ENCODE measurements at places on chromosomes 12 and 14.

DNA sequence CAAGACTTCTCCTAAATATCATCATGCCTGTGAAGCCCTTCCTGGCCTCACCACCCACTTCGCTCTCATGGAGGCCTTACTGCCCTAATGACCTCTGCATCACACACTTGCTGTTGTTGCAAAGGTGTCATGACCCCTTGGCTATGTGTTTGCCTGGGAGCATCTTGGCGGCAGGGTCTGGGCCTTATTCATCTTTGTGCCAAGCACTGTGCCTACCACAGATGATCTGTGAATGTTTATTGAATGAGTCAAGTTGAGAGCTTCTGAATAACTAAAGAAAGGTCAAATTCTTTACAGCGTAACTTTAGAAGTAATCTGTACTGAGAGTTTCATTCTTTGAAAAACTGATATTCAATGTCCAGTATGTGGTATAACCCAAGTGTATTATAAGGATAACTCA is 113.3 kb downstream of the TTC8 start:
- no peak for DNase-seq

DNA sequence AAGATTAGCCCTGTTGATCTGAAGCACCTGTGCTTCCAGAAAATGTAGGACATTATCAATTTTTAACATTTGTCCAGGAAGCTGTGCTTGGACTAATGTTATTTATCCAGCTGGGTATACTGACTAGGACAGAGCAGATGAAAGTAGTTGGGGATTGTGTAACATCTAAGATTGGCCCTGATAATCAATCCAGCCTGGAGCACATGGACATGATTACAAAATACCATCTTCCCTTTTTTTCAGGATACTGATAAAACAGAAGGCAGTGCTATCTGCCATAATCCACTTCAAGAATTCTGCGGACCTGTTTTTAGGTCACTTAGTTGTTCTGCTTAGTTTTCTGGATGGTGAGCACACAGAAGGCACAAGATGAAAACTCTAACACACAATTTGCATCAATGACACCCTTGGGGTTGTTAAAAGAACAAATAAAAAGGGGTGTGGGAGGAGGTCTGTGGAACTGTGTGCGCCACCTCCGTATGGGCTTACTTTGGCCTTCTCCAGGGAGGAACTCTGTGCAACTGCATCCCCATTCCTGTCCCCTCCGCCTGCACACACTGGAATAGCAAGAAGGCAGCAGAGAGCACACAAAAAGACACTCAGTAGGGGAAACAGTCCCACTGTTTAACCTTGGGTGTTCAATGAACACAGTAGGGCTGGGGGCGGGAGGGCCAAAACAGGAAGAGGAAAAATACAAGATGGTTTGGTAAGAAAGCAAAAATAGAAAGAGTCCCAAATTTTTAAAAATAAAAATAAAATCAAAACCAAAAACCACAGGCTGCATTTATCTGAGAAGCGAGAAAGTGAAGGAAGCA is 31.1 kb upstream of the DUSP6 start:
- no peak for DNase-seq

DNA sequence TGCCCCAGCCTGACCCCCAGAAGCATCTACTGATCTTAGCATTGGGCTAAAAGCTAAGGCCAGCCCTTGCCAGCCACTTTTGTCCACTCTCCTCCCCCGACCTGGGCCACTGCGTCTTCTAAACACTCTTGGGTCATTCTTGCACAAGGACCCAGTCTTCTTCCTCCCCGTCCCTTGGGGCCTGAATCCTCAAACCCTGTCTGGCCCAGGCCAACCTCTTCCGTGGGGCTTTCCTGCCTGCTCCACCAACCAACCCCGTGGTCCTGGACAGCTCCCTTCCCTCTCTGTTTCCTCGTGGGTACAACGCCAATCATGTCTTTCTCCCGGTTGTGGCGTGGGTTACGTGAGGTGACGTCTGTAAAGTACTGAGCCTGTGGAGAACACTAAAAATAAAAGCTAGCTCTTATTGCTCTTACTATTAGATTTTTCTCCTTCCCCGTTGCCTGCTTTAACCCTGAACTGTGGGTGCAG is 21.5 kb downstream of the FAM222A start:
- DNase-seq, result no peak

GRCh38 chr12:4763549-4763948 is 43.3 kb downstream of the GALNT8 start:
- DNase-seq, result no peak

- no peak for DNase-seq
Observed at GRCh38 chr12:8887285-8887715, 27.0 kb upstream of the PHC1 start.

DNA sequence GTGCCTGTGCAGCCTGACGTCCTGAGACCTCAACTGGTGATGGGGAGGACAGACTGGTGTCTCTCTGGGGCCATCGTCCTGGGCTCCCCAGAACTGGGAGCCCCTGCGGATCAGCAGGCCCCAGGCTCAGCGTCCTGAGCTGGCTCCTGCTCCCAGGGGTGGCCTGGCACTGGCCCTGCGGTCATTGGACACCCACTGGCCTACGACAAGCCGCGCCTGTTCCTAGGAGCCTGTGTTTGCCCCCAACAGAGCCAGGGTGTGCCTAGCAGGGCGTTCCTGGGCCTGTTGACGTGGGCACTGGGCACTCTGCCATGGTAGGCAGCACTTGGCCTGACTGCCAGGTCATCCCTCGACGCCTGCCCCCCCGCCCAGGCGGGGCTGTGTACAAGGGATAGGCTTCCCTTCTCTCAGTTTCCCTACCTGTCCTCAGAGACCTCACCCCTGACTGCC is 8.4 kb downstream of the ADSS1 start:
- DNase-seq, result no peak

GRCh38 chr12:113802966-113803758 is 163.0 kb downstream of the RBM19 start:
- no peak for DNase-seq

GRCh38 chr12:132610866-132611602 is 652 bp upstream of the LRCOL1 start:
- DNase-seq, result no peak

- no peak for DNase-seq
Observed at GRCh38 chr12:46480316-46480715, 107.7 kb upstream of the SLC38A2 start.

GRCh38 chr14:88143810-88144209 is 138.9 kb downstream of the GPR65 start:
- no peak for DNase-seq

DNA sequence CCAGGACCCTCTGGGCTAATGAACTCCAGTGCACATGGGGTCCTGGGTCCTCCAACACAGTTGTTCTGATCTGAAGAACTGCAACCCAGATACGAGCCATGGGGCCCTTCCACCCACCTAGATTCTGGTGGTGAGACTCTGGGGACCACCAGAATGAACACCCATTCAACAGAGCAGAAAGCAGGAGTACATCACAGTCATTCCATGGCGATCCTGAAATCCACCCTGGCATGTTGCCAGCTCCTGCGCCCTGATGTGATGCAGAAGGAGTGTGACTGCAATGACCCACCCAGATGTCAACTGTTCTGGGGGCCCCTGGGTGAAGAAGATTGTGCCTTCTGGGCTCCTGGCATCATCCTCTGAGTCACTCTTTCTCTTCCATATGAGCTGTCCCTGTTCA is 211.6 kb downstream of the KIF26A start:
- no peak for DNase-seq

DNA sequence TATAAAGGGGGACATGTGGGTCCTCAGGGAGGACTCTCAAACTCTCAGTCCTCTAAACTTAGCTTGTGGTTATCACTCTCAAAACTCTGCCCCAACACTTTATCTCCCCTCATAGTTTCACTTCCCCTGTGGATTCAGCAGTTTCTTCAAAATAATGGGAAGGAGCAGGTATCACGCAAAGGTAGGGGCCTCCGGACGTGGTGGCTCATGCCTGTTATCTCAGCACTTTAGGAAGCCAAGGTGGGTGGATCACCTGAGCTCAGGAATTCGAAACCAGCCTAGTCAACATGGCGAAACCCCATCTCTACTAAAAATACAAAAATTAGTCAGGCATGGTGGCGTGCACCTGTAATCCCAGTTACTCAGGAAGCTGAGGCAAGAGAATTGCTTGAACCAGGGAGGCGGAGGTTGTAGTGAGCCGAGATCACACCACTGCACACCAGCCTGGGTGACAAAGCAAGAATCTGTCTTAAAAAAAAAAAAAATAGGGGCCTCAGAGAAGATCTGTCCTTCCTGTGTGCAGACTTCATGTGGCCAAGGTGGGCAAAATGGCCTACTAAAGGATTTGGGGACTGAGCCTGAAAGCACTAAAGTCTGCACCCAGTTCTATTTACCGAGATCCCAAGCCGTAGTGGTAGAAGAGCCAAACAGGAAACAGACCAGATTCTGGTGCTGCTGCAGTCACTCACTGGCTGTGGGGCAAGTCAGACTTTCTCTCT is 6.4 kb downstream of the ITGB7 start:
- DNase-seq, result no peak

- DNase-seq, result no peak
Observed at GRCh38 chr12:100234166-100234565, 32.7 kb downstream of the DEPDC4 start.

DNA sequence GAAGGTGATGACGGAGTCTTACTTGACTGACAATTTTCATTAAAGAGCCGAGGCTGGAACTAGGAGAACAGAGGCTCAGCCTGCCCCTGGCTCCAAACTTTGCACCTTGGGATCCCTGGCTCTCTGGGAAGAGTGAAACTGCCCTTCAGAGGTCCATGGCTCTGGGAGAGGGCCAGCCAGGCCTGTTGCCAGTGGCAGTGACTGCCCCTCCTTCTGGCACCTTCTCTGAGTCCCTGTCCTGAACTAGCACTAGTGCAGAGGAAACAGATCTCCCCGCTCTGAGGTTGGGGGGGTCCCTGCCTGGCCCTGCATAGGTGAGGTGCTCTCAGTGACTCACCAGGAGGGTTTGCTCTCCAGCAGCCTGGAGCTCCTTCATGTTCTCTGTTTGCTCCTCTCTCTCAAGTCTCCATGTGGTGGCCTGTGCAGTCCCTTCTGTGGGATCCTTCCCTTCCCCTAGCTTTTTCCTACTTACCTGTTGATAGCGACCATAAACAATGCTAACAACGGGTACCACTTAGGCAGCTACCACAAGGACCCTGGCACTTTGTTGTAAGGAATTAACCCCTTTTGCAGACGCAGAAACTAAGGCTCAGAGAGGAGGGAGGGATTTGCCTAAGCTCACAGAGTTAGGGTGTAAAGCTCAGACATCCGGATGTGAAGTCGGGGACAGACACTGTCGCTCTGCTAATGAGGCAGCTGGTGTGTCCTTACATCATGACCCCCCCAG is 22.4 kb downstream of the FAM222A start:
- no peak for DNase-seq

- DNase-seq, result no peak
Observed at GRCh38 chr14:99561864-99562263, 42.1 kb downstream of the CCDC85C start.

DNA sequence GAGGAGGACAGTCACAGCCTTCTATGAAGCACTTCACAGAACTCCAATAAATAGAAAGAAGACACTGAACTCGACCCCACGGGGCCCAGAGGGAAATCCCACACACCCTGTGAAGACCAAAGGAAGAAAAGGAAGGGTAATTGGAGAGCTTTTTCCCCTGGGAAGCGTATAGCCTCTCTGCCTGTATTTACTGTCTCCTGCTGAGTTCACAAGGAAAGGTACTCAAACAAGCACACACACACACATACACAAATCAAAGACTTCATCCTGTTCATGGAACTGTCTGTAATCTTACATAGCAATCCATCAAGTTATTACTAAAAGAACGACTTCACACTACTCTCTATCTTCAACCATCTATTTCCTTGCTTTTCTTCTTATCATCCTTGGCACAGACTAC is 15.3 kb downstream of the FOXN3 start:
- DNase-seq, result no peak

- no peak for DNase-seq
Observed at GRCh38 chr14:70887737-70888499, 19.3 kb upstream of the PCNX1 start.

DNA sequence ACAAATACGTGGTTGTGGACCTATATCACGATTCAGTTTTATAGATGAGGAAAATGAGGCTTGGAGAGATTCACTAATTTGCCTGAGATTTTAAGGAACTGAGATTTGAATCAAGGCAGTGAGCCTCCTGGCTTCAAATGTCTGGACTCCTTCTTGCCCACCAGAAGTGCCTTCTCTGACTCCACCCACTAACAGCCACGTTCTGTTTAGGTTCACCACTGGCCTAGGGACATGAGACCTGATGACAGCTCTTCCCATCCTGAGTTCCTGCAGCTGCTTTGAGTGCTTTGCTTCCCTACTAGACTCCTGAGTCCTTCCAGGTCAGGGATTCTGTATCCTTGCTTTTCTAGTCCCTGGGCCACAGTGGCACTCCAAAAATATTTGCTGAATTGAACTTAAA is 57.1 kb downstream of the PLBD1 start:
- DNase-seq, result no peak

GRCh38 chr12:31662176-31662849 is 2.8 kb downstream of the ETFBKMT start:
- DNase-seq, result no peak

- DNase-seq, result no peak
Observed at GRCh38 chr12:123954647-123955350, 17.8 kb downstream of the CCDC92 start.

- DNase-seq, result no peak
Observed at GRCh38 chr14:99546234-99546879, 57.6 kb downstream of the CCDC85C start.

DNA sequence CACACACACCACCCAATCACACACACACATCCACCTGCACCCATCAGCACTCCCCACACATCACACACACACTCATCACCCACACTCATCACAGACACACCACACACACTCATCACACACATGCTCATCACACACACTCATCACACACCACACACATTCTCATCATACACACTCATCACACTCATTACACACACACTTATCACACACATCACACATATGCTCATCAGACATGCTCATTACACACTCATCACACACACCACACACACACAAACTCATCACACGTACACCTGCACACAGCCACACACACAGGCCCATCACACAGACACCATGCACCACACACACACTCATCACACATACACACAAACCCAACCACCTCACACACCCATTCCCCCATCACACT is 107.5 kb upstream of the C14orf180 start:
- no peak for DNase-seq

- DNase-seq, result no peak
Observed at GRCh38 chr12:52310622-52311284, 10.4 kb downstream of the KRT83 start.

DNA sequence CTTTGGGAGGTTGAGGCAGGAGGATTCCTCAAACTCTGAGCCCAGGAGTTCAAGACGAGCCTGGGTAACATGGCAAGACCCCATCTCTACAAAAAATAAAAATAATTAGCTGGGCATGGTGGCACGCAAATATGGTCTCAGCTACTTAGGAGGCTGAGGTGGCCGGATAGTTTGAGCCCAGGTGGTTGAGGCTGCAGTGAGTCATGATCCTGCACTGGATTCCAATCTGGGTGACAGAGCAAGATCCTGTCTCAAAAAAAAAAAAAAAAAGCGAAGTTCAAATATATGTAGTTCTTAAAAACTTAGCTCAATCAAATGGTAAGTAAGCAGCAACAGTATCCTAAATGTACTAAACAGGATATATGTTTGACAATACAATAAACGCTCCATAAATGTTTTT is 85.5 kb upstream of the SSTR1 start:
- DNase-seq, result no peak

All from cortex of kidney (tissue), 1 donor.